ENCODE measurements at places on chromosomes 13 and 19. TPM values are rescaled to one million over a fixed set of nuclear protein-coding genes. Genes with fewer than 3 reads are reported as not detected.

Gene SIGLEC5
- total RNA-seq = not detected

DNA sequence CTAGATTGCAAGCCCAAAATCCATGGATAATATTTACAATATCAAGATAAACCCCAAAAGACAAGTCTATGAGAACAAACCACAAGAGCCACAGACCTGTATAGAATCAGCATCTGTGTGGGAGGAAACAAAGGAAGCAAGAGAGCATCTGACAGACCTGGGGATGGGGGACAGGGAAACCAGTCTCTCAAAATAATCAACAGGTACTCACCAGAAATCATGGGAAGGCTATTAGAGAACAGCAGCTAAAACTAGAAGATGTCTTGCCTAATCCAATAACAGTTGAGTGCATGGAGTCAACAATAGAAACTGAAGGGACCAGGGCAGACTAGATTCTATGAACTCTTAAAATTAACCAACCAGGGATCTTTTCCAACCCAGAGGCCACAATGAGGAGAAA, 8.7 kb downstream of the SLC6A16 start:
- no peaks in the 10 kb centered on the region for H3K27me3 ChIP-seq
- H3K4me1 ChIP-seq = no peaks in the 10 kb centered on the region
- no peak overlapping the region for H3K27ac ChIP-seq
- H3K36me3 ChIP-seq = no peaks in the 10 kb centered on the region
- DNase-seq = no peak
- no peak overlapping the region for H3K4me3 ChIP-seq

- H3K27me3 ChIP-seq = no peaks in the 10 kb centered on the region
- no peak overlapping the region for H3K27ac ChIP-seq
- no peaks in the 10 kb centered on the region for H3K4me1 ChIP-seq
These were observed 62.7 kb upstream of the ARGLU1 start for GRCh38 chr13:106630650-106631049.

- DNase-seq = no peak
- peaks cover 7% of the 10 kb centered on the region for H3K4me1 ChIP-seq
- no peaks in the 10 kb centered on the region for H3K36me3 ChIP-seq
- H3K4me3 ChIP-seq = no peak overlapping the region
These were observed 4.2 kb downstream of the TRAPPC6A start for GRCh38 chr19:45173816-45174215.

Gene NEK3
- 12.5 TPM for total RNA-seq

Gene GRK1
- not detected for total RNA-seq

Gene NLRP5
- total RNA-seq = 0.98 TPM

GRCh38 chr19:12092956-12093355, 28.4 kb downstream of the ZNF844 start:
- no peaks in the 10 kb centered on the region for H3K27me3 ChIP-seq
- DNase-seq = no peak
- H3K27ac ChIP-seq = no peak overlapping the region
- no peaks in the 10 kb centered on the region for H3K4me1 ChIP-seq
- no peaks in the 10 kb centered on the region for H3K36me3 ChIP-seq
- H3K4me3 ChIP-seq = peak overlapping the region; percentile 67

Gene OR7G1
- not detected for total RNA-seq

All from breast epithelium (tissue), 4 donors.